ENCODE measurements at places on chromosomes 5 and 9.

DNA sequence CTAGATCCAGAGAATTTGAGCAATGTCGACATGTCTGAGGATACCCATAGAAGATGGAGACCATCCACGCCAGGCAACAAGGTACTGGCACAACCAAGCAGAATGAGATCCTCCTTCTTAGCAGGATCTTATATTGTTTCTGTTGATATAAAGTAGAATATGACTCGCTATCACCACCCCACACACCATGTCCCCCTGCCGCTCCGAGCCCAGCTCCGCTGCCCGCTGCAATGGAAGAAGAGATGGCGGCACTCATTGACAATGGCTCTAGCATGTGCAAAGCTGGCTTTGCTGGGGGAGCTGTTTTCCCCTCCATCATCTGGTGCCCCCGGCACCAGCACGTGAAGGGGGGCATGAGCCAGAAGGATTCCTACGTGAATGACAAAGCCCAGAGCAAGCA is 49.5 kb upstream of the FBXL7 start:
- no peak for DNase-seq

GRCh38 chr9:88737031-88737430 is 202.1 kb downstream of the NXNL2 start:
- no peak for DNase-seq

DNA sequence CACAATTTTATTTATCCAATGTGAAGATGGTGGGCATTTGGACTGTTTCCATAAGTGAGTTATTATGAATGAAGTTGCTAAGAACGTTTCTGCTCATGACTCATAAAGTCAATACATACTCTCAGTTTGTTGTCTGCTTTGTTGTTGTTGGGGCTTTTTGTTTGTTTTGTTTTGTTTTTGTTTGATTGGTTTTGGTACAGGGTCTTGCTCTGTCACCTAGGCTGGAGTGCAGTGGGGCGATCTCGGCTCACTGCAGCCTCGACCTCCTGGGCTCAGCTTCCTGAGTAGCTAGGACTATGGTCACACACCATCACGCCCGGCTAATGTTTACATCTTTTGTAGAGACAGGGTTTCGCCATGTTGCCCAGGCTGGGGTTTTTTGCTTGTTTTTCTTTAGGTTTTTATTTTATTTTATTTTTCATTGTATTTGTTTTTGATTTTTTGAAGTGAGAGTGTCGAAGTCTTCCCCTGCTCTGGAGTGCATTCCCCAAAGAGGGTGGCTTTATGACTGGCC is 18.0 kb downstream of the TRIM7 start:
- DNase-seq, result no peak

- no peak for DNase-seq
Measured at GRCh38 chr9:74463825-74464224, 33.3 kb upstream of the RORB start.

- no peak for DNase-seq
Measured at GRCh38 chr5:157463621-157464518, 3.9 kb downstream of the NIPAL4 start.

DNA sequence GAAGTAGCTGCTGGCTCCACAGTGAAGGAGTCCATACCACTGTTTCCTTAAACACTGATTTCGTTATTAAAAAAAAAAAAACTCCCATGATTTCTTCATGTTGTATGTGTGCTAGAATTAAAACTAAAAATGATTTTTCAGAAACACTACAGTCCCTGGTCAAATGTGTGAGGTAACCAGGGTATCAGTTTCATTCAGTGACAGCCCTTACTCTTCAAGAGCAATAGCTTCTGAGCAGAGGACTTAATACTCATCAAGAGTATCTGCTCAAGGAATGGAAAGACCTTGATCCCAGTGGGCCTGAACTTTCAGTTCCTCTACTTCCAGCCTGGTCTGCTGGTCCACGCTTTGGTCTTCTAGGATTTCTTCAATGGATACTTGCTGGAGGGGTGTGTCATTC is 95.1 kb downstream of the BNC2 start:
- DNase-seq, result no peak

DNA sequence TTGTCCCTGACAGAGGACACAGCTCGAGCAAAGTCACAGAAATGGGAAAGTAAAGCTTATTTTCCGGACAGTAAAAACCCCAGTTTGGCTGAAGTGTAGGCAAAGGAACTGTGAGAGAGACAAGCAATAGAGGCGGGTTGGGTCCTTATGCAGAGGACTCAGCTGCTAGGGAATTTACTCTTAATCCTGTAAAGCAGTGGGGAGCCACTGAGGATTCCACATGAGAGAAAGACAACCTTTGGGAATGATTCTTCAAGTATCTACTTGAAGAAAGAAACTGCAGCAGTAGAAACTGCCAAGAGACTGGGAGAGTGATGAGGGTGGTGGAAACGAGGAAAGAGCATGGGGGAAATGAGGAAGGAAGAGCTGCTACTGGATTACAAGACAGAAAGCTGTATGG is 20.2 kb downstream of the ASTN2 start:
- no peak for DNase-seq

GRCh38 chr9:101778332-101778731 is 39.9 kb upstream of the GRIN3A start:
- DNase-seq, result no peak

DNA sequence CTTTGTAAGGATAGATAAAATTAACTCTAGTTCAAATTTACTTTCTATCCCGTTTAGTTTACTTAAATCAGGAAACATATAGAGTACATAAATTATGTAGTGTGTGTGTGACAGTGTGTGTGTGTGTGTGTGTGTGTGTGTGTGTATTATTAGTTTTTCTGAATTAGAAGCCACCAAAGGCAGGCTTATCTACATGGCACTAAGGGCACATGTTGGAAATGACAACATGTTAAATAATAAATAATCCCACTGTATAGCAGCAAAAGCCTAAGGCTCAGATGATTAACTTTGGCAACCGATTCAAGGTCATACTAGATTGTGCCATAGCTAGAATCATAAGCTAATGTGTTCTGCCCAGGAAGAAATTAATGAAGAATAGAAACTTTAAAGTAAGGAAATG is 54.6 kb downstream of the MEGF9 start:
- DNase-seq, result no peak

GRCh38 chr5:122561209-122561608 is 213.7 kb upstream of the SNX2 start:
- DNase-seq, result no peak

GRCh38 chr5:112724901-112725300 is 12.8 kb upstream of the APC start:
- DNase-seq, result no peak

DNA sequence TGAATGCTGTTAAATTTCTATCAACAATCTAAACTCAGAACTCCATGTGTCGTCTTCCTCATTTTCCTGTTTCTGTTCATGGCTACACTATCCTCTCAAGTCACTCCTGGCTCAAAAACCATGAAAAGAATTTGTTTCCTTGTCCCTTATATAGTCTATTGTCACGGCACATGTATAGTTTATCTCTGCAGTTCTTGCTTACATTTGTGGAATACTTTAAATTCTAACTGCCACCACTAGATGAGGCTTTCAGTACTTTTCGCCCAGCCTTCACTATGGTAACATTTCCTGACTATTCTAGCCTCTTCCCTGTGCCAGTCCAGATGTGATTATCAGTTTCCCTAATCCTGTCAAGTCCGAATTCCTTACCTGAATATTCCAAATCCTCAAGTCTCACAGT is 34.6 kb downstream of the PKD2L2 start:
- no peak for DNase-seq

GRCh38 chr5:144731786-144732185 is 561.1 kb downstream of the KCTD16 start:
- no peak for DNase-seq

- no peak for DNase-seq
Measured at GRCh38 chr5:156552855-156553358, 225.9 kb downstream of the SGCD start.

DNA sequence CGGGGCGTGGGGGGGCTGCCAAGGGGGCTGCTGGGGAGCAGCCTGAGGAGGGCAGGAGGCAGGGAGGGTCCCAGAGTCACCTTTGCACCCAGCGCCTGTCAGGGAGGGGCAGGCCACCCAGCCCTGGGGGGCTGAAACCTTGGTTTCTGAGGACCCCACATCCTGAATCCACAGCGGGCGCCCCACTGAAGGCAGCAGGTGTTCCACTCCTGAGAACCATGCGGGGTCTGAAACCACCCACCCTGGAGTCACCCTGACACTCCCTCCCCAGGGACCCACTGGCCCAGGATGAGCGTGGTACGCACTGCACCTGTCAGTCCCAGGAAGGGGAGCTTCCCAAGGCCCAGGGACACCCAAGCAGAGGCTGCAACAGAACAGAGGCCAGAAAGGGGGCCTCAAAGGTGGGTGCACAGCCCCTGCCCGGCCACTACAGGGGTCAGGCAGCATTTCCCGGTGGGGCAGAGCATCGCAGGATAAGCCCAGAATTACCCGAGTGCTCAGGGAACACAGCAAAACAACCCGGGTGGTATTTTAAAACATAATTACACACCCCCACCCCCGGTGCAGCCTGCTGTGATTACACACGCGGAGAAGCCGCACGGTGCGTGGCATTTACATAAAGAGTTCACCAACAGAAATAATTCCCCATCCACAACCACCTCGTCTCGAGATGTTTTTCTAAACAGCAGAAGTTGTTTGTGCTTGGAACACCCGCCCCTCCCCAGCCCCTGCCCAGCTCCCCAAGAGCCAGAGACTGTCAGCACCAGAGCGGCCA is 57.3 kb upstream of the UBAC1 start:
- DNase-seq, result no peak

DNA sequence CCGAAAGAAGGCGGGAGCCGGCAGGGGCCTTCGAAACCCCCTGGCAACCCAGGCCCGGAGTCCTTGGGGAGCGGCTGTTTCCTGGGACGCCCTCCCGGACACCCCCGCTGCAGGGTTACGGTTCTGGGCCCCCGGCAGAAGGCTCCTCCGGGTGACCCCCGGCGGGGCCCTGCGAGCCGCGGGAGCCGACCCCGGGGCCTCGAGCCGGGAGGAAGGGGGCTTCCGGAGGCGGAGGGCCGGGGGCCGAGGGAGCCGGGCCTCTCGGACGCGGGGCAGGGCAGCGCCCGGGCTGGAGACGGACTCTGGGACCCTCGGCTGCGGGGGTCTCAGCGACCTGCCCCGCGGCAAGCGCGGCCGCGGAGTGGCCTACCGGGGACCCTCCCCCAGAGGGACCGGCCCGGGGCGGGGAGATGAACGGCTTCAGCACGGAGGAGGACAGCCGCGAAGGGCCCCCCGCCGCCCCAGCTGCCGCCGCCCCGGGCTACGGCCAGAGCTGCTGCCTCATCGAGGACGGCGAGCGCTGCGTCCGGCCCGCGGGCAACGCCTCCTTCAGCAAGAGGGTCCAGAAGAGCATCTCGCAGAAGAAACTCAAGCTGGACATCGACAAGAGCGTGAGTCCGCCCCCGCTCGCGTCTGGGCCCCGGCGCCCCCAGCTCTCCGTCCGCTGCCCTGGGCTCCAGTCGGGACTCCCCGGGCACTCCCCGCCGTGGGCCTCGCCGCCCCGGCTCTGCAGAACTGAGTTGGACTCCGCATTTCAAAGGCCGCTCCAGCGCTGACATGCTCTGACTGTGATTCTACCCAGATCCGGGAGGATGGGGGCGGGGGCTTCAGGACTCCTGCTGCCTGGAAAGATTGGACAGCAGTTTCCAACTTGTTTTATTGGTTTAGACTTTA is 645 bp downstream of the SAP30L start:
- DNase-seq, result peak; percentile 19

DNA sequence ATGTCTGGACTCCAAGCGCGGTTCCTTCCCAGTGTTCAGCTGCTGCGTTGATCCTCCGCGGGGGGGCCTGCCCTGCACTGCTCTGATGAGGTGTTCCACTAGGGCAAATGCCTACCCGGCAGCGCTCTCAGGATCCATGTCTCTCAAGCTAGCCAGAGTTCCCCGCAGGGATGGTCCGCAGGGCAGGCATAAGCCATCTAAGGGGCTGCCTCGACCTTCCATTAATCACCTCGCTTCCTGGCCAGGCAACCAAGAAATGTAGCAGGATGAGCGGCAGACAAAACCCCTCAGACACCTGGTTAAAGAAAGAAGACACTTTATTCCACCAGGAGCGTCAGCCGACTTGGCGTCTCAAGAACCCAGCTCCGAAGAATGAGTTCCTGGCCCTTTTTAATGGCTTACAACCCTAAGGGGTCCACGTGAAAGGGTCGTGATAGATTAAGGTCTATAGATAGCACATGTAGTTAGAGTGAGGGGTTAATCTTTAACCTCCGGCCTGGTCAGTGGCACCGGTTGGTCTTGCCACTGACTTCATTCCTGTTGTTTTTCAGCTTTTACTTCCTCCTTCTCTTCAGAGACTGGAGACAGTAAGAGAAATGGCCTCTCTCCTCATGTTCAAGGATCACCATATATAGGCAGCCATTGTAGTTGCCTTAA is 47.2 kb upstream of the COX7C start:
- no peak for DNase-seq

- DNase-seq, result no peak
Measured at GRCh38 chr5:78597974-78598371, 50.6 kb downstream of the LHFPL2 start.

- DNase-seq, result no peak
Measured at GRCh38 chr5:32363030-32363429, 50.3 kb upstream of the MTMR12 start.

- DNase-seq, result no peak
Measured at GRCh38 chr9:20319641-20320337, 302.5 kb downstream of the MLLT3 start.

DNA sequence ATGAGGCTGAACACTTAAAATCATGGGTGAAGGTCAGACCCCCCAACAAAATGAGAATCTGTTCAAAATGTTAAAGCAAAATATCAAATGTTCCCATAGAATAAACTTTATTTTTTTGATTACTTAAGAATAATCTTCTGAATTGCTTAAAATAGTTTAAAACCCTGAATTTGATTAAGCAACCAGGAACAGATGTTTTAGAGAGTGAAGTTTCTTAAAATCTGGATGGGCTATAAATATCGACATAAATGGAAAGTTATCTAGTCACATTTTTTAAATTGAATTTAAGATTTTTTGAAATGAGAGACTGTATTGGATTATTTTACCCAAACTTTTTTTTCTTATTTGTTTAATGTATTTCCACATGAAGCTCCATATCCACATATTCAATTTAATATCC is 98.5 kb downstream of the ADAMTS12 start:
- no peak for DNase-seq

GRCh38 chr5:122458278-122458872 is 146.3 kb downstream of the SNCAIP start:
- DNase-seq, result no peak

DNA sequence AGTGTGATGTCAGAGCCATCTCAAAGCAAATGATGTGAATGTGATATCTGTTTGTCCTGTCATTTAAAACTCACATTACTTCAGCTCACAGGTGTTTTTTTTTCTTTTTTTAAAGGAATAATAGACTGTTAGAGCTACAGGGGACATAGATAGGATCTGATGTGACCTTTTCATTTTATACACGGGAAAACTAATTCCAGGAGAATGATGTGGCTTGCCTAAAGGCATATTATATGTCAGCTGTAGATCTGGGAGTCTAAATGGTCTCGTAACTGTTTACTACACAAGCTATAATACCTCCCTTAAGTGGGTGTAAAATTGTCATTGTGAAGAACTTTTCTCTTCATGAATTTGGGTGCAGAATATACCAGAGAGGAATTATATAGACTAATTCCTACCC is 2.0 kb downstream of the NMUR2 start:
- DNase-seq, result no peak
